ENCODE measurements at places on chromosomes 6 and 20.

DNA sequence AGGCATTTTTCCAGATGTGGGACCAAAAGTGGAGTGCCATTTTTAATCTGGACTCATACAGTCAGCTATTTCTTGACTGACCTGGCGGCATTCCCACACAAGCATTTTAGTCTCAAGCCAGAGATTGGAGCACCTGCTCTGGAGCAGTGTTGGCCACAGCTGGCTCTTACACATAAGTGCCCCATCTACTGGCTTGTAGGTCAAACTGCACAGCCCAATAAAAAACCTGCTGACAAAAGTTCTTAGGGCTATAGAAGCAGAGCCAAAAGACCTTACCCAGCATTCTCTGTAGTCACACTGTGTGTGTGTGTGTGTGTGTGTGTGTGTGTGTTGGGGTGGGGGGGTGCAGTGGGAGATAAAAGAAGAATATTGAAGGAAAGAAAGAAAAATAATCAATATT is 38.6 kb upstream of the SENP6 start:
- DNase-seq = no peak

- DNase-seq = no peak
Measured at GRCh38 chr6:87728706-87729105, 26.7 kb upstream of the AKIRIN2 start.

DNA sequence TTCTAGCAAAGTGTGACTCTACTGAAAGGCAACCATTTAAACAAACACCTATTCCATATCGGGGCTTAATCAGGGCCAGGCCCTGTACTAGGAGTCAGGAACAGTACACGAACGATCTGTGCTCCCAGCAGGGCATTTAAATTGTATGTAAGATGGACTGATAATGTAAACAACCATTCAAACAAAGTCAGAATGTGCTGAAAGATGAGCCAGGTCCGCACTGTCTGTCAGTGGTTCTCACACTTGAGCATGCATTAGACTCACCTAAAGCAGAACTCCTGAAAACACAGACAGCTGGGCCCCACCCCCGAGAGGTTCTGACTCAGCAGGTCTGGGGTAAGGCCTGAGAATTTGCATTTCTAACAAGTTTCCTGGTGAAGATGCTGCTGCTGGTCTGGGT is 81.6 kb downstream of the PXDC1 start:
- DNase-seq = no peak

- no peak for DNase-seq
Measured at GRCh38 chr6:52261229-52261628, 16.9 kb upstream of the IL17F start.

DNA sequence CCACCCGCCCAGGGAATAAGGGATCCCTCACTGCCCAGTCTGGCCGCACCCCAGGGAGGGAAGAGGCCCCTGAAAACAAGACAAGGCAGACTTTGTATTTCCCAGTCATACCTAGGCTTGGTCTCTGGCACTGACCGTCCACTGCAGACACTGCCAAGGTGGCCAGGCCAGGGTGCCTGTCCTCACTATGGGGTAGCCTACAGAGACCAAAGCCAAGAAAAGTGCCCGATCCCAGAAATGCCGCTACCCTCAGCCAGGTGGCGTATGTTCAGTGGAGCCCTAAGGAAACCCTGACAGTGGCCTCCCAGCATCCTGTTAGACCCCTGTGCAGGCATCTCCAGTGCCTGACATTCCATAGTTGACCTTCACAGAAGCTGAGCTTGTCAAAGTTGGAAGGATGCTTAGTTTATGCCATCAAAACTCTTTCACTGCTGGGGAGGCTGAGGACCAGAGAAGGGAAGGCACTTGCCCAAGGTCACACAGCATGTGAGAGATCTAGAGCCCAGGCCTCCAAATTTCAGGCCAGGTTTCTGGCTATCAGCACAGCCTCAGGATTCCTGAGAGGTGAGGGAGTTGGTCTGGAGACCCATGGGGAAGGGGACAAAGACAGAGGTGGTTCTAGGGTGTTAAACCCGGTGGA is 2.5 kb downstream of the SCRT2 start:
- DNase-seq = no peak

DNA sequence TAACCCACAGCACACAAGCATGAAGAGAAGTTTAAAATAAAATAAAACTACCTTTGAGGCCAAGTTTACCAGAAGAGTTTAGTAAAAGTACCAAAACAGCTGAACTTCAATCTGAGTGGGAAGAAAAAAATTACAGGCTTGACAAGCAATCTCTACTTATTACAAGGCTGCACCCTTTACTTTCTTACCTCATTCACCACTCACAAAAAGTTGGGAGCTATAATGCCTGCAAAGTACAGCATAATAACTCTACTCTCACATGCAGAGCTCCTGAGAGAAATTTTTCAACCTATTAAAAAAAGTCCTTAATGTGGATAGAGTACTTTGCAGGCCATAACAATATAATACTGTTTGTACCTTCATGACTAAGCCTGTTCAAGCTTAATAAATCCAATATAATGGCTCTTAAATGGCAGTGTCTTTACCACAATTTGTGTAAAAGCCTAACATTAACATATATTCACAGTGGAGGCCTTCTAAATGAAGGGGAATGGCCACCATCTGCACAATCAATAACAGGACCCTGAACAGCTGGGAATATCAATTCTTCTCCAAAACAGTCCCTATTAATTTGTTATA is 103.1 kb downstream of the DST start:
- DNase-seq = no peak
